Stimulated activated CD4-positive, alpha-beta T cell treated with anti-CD3 and anti-CD28 coated beads, Interleukin-1b, Interleukin-23, amount 100 ng/mL, for 24 hours (primary cell): ENCODE measurements at places on chromosomes 11 and 22.
A peak's percentile ranks its signal among the peaks of the same experiment; 100 is the strongest.

DNA sequence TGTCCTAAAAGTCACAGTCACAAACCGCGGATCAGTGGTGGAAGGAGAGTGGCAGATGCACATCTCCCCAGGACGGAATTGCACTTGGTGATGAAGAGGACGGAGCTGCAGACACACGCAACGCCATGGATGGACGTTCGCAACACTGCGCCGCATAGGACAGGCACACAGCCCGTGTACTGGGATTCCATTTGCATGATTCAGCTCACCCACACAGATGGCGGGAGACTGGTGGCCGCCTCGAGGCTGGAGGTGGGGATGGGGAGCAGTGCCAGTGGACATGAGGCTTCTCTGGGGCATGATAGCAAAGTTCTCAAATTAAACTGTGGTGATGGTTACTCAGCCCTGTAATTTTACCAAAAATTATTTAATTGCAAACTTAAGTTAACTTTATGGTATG is 37.4 kb downstream of the DUSP8 start:
- DNase-seq: no peak

DNA sequence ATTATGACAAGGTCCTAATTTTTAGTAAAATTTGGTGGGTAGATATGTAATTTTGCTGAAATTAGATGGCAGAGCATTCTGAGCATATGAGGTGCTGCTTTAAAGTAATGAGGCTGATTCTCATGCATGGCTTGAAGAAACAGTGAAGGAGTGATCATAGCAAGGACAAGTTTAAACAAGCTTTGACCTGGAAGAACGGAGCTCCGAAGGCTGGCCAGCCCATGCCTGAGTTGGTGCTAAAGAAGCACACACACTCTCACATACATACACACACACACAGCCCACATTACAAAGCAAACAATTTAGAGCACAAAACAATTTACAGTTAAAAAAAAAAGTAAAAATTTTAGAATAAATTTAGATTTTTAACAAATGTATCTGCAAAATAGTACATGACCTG is 150.7 kb downstream of the DCDC1 start:
- no peak for DNase-seq

DNA sequence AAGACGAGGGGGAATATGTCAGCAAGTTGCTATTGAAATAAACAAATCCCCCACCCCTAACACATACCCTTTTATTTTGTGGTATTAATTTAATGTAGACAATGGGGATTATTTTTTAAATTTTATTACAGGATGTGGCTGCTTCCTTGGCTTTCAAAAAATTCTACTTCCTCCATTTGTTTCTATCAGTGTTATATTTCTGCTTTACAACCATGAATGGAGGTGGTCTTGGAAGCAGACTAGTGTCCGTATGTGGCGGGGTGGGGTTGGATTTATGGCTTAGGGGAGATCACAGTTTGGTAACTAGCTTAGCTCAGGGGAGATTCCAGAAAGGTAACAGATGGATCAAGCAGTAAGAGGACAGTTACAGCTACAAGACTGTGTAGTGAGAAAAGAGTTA is 39.3 kb upstream of the PICALM start:
- DNase-seq: no peak

DNA sequence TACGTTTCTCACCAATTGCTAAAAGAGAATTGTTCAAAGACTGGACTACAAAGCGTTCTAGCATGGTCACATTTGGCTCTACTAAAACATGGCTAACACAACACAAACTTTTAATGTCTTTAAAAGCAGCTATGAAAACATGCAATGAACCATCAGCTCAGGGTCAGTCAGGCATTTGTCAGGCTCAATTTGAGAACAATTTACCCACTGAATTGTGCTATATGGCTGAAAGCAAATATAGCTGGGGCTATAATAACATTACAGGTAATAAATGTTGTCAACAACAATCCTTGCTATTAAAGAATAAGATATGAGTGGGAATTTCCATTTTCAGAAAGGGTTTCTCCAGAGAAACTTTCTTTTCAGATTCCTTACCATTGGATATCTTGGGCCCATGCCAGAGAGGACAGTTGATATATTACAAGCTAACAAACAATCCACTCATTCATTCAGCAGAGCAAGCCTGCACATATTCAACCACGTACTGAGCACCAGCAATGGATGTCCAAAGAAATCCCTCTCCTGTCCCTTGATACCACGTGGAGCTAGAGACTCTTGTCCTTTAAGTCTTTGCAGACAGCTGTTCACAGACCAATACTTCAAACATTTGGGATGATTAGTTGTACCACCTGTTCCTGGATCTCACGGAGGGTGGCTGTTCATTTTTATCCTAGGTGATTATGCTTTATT is 82.5 kb upstream of the DDI1 start:
- DNase-seq: no peak

DNA sequence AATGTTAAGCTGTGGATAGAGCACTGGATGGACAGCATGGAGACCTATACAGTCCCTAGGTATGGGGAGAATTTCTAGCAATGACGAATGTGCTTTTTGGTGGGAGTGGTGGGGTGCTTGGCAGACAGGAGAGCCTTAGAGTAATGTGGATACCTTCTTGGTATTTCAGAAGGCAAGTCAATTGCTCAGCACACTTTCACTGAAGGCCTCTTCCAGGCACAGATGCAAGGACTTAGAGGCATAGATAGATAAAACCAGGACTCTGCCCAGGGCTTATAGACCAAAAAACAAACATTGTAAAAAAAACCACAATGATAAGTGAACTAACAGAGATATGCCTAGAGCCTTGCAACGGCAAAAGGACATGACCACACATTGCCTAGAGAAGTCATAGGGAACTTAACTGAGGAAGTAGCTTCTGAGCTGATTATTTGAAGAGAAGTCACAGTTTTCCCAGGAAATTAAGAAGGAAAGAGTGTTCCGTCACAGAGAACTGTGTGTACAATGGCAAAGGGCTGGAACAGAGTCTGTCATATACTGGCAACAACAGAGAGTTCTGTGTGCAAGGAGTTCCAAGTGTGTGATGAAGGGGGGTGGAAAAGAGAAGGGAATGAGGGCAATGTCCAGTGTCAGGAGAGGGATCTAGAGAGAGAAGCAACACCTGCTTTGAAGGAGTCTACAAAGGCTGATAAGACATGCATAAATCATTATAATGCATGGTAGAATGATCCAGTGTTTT is 65.9 kb upstream of the PICALM start:
- DNase-seq: no peak

GRCh38 chr11:27477831-27478230 is 5.2 kb upstream of the LGR4 start:
- no peak for DNase-seq

DNA sequence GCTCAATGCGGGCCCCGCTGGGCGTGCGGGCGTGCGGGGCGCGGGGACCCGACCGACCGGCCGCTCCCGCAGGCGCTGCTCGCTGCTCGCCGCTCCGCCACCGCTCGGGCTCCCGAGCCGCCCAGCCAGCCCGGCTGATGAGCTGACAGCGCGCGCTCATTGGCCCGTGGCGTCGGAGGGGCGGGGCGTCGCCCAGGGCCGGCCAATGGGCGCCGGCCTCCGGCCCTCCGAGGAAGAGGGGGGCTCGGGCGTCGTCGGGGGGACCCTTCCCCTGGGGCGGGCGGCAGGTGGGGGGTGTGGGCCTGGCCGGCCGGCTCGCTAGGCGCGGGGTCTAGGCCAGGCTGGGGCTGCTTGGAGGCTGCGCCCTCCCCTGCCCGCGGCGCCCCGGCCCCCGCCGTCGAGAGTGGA is at the start of gene SCUBE1:
SCUBE1 (minus strand) TSS at position 111 of the 408 bp plus-strand sequence. CDS start 111 bp downstream, outside the sequence.
- no peak for DNase-seq

DNA sequence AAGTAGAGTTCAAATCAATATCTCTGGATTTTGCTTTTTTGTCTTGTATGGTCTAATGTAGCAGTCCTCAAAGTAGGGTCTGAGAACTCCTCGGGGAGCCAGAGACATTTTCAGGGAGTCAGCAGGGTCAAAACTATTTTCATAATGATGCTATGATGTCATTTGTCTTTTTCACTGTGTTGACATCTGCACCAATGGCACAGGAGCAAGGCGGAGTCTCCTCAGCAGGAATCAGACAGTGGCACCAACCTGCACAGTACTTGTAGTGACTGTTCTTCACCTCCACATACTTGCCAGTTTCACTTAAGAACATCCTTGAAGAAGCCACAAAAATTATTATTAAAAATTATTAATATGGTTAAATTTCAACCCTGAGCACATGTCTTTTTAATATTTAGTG is 14.9 kb upstream of the FXYD6 start:
- DNase-seq: no peak

- no peak for DNase-seq
Measured at GRCh38 chr22:26907366-26907765, 250.0 kb downstream of the MIAT start.

GRCh38 chr11:62333768-62334167 is 3.5 kb upstream of the ASRGL1 start:
- no peak for DNase-seq

DNA sequence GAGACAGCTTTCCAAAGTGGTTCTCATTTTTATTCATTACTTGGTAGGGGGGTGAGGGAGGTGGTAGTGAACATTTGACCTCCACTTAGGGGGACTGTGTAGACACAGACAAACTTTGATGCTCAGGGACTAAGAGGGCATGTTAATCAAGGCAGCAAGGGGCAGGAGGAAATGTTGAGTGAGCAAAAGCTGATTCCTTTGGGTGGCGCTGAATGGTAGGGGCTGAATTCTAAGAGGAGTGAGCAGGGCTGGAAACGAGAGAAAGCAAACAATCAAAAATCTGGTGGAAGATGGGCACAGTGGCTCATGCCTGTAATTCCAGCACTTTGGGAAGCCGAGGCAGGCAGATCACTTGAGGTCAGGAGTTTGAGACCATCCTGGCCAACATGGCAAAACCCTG is 164.8 kb upstream of the BDNF start:
- DNase-seq: no peak

- no peak for DNase-seq
Measured at GRCh38 chr11:1194977-1195681, 27.7 kb upstream of the MUC5B start.

- DNase-seq: peak; percentile 50
Measured at GRCh38 chr22:43230971-43231723, 44.2 kb upstream of the TTLL12 start.
